CD4-positive, alpha-beta memory T cell (primary cell): ENCODE measurements at places on chromosomes 16 and 17.

DNA sequence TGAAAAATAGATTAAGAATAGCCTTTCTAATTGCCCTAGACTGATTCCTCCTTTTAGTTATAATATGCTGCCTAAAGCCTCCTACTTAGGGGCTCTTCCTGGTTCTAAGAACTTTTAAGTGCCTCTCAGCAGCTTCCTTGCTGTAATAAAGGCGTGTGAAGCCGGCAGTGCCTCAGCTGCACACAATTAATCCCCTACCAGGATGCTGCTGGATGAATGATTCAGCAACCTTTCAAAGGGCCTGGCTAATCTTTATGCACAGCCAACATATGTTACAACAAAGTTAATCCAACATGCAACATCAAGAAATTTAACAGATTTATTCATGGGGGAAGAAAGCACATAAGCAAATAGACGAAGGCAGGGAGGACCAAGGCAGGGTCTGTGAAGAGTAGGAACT is 145.2 kb downstream of the PMP22 start:
- no peak for DNase-seq

DNA sequence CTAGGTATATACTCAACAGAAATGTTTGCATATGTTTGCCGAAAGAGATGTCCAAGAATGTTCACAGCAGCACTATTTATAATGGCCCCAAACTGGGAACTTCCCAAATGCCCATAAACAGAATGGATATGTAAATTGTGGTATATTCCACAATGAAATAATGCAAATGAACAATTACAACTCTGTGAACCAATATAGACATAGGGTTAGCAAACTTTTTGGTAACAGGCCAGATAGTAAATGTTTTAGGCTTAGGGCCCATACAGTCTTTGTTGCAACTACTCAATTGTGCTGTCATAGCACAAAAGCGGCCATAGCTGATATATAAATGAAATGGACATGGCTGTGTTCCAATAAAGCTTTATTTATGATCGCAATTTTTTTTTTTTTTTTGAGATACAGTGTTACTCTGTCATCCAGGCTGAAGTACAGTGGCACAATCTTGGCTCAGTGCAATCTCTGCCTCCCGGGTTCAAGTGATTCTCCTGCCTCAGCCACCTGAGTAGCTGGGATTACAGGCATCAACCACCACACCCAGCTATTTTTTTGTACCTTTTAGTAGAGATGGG is 16.5 kb downstream of the XYLT1 start:
- DNase-seq, result no peak

DNA sequence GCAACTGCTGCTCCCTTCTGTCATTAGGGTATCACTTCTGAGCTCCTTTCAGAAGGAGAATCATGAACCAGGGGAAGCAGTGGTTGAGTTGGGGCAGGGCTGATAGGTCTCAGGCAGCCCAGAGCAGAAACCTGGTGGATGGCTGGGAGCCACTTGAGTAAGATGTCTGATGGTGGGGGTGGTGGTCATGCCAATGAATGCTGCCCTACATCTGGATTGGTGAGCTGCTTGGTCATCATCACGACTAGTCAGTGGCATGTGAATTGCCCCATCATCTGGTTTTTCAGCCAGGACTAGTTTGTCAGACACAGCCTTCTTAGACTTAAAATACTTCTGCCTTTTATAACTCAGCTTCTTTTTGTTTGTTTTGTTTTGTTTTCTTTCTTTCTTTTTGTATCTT is 2.6 kb downstream of the GID4 start:
- DNase-seq, result no peak

DNA sequence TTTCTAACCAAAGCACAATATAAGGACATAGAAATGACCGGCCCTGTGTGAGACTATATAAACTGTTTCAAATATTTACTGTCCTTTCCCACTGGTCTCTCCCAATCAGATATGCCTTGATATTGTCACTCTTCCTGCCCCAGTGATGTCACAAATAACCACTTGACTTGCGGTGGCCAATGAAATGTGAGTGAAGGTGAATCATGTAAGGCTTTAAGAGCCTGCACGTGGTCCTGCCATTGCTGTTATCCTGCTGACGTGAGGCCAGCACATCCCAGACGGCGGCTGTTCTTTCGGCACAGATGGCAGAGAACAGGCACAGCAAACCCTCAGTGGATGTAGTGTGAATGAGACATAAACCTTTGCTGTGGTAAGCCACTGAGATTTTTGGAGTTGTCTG is 5.4 kb upstream of the KLHL11 start:
- no peak for DNase-seq

GRCh38 chr17:63425483-63425882 is 20.6 kb downstream of the CYB561 start:
- peak; percentile 72 for DNase-seq

DNA sequence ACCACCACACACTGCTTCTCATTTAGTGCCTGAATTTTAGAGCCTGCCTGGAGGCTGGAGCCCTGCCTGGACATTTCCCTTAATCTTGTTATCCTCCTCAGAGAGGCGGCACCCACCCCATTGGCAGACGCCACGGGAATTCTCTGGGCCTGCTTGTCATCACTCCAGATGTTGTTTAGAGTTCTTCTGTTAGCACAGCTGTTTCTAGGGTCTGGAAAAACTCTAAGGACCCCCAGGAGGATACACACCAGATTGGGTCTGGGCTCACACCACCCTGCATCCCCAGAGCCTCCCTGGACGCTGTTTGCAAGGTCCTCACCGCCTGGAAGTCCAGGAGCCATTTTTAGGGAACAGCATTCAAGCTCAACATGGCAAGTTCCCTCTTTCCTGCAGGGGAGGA is 565 bp upstream of the XAF1 start:
- no peak for DNase-seq

DNA sequence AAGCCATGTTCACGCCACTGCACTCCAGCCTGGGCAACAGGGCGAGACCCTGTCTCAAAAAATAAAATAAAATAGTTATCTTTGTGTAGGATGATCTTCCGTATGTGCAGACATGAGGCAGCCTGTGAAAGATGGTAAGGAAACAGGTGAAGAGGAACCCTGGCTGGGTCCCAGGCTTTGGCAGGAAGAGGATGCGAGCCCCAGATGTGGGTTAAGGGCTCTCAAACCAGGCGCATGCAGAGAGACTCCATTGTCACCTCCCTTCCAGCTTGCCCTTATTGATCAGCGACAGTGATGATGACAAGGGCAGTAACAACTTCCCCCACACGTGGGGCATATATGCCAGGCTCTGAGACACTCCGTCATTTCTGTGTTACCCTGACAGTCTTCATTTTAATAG is 106.8 kb downstream of the GNAO1 start:
- DNase-seq, result no peak

DNA sequence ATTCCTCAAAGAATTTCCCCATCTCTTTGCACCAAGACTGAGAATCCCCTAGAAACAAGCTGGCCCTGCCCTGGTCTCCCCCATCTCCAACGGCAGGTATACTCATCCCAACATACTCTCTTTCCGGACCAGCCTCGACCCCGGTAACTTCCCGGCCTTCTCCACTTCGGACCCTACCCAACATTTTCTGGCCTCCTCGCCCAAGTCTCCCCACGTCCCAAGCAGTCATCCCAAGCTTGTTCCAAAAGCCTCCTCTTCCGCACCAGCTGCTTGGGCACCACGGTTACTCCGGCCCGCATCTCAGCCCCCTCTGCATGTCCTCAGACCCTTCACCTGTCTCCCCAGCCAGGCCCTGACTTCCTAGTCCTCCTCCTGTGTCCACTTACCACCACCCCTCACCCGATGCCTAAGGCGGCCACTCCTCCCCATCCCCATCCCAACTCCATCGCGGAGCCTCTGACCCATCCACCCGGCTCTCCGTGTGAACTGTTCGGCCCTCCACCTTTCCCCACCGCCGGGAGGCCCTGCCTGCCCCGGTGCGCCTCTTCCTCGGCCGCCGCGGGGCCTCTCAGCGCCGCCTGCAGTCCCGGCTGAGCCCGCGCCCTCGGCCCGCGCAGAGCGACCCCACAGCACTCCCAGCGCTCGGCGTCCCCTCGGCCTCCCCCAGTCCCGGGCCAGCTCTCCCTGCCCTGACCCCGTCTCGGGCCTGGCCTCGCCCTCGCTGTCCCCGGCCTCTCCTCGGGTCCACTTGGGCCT is 994 bp downstream of the PITPNA start:
- peak; percentile 39 for DNase-seq

- no peak for DNase-seq
Measured at GRCh38 chr17:10116267-10116666, 82.1 kb downstream of the GAS7 start.

DNA sequence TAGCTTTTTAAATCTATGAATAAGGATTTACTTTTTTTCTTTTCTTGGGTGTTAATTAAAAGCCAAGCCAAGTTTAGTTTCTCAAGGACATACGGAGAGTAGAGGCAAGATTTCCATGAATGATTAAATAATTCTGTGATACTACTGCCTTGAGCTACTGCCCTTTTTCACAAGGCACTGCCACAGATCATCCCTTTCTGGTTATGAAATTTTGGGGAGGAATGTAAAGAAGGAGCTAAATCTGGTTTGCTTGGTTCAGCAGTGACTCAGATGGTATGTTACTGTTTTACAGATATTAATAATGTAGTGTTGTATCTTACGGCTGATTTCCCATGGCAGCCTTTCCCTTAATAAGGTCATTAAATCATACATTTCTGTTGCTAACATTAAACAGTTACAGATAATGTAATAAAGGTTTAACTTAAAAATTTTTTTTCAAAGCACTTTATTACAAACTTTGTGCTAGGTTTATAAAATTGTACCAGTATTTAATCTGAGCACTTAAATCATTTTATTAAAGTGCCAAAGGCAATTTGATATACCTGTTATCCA is 2.6 kb downstream of the WSB1 start:
- DNase-seq, result no peak

- no peak for DNase-seq
Measured at GRCh38 chr17:47240806-47241205, 12.8 kb upstream of the ITGB3 start.

DNA sequence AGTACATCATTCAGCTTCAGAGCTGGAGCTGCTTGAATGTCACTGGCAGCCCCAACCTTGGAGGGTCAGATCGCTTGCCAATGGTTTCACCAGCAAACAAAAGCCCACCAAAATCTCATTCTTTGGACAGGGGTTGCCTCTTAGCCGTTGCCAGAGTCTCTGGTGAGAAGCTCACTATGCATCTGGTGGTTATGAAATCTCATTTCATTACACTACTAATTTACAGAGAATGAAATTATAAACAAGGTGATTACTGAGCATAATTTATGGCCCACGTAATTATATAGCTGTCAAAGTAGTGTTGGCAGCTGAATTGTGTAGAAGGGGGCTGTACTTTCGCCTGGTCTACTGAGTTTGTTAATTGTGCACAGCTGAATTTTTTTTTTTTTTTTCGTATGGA is 688.9 kb upstream of the KIF2B start:
- no peak for DNase-seq

- DNase-seq, result peak; percentile 23
Measured at GRCh38 chr16:77273-77806, 685 bp upstream of the MPG start.

DNA sequence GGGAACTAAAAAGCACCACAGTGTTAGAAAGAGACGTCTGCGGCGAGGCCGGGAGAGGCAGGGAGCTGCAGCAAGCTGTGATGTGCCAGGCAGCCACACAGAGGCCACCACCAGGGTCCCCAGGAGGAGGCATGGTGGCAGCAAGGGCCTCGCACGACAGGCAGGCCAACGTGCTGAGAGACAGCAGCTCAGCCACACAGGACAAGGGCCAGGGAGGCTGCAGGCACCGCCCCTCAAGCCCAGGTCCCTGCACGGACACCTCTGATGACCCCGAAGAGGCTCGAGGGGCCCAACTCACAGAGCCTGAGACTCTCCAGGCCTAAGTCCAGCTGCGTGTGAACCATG is 5.7 kb downstream of the HAGH start:
- no peak for DNase-seq

DNA sequence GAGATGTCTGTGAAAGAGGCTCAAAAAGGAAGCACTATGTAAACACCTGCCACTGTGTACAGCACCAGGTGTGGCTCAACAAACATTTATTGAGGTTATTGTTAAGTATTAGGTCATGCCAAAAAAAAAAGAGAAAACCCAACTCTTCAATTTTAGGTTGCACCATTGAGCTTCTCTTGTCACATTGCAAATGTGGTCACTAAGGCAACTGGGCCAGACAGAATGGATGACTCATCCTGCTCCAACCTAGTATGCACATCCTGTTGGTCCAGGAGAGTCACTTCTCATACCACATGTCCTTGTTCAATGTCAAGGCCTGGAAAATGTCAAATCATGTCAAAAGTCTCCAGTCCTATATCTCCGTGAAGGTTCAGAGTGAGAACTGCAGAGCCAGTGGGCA is 25.0 kb downstream of the HOXB1 start:
- DNase-seq, result peak; percentile 60

- DNase-seq, result no peak
Measured at GRCh38 chr16:59432896-59433295, 698.8 kb upstream of the GOT2 start.

DNA sequence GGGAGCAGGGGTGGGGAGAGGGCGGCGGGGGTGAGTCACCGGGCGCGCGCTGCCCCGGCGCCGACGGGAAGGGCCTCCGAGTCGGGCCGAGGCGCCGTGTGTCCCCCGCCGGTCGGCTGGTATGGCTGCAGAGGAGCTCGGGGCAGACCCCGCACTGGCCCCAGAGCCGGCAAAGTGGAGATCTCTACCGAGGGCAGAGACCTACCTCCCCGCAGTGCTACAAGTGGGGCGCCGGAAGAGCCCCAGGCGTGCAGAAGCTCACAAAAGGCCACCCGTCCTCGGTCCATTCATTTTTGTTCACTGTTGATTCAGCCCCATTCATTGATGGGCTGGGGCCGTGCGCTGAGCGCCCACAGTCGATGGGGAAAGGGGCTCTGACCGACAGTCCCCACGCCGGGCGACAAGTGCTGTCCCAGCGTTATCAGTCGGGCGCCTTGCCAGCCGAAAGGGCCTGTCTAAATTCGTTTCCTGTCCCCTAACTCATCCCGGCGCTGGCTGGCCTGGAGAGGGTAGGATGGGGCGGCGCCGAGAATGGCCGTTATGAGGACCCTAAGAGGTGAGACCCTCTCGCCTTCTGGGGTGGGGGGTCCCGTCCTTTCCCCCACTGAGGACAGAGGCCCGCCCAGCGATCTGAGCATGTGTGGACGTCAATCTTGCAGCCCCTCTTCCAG is 709 bp upstream of the ENO3 start:
- DNase-seq, result no peak

DNA sequence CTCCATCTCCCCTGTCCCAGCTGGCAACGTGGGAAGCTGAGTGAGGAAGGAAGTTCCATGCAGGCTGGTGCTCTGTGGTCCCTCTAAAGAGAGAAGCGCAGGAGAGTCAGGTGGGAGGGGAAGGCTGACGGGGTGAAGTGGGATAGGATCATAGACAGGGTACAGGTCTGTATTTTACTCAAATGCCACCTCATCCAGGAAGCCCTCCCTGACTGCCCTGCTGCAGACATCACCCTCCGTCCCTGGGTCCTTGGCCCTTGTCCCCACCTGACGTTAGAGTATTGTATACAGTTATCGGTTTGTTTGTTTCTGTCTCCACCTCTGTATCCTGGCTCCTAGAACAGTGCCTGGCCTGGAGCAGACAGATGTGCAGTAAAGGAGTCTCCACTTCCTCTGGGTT is 11.7 kb downstream of the CANT1 start:
- no peak for DNase-seq

- no peak for DNase-seq
Measured at GRCh38 chr17:63082273-63082861, 116.3 kb downstream of the TANC2 start.

GRCh38 chr16:73504591-73505575 is 457.0 kb upstream of the ZFHX3 start:
- no peak for DNase-seq
